Activated T-cell treated with anti-CD3 and anti-CD28 coated beads, Interleukin-2, amount 50 U/mL, for 48 hours (primary cell): ENCODE measurements at places on chromosomes 2 and 18.
A peak's percentile ranks its signal among the peaks of the same experiment; 100 is the strongest.

- no peak for DNase-seq
Observed at GRCh38 chr2:106189325-106189724, 4.8 kb downstream of the UXS1 start.

DNA sequence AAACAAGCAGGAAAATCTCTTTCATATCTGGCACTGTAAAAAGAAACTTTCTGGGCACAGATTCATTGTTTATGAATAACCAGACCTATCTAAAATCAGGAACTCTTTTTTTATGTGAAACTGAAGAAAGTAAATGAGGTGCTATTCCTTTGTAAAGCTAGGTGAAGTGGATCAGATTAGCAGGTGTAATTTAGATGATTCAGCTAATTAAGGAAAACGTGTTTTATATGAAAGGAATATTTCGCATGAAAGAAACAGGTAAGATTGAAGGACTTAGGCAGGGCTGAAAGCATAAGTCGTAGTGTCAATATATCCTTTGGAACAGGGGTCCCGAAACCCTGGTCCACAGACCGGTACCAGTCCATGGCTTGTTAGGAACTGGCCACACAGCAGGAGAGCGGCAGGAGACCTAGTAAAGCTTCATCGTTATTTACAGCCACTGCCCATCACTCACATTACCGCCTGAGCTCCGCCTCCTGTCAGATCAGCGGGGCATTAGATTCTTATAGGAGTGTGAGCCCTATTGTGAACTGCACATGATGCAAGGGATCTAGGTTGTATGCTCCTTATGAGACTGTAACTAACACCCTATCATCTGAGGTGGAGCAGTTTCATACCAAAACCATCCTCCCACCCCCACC, 20.3 kb upstream of the XIRP2 start:
- DNase-seq: no peak

DNA sequence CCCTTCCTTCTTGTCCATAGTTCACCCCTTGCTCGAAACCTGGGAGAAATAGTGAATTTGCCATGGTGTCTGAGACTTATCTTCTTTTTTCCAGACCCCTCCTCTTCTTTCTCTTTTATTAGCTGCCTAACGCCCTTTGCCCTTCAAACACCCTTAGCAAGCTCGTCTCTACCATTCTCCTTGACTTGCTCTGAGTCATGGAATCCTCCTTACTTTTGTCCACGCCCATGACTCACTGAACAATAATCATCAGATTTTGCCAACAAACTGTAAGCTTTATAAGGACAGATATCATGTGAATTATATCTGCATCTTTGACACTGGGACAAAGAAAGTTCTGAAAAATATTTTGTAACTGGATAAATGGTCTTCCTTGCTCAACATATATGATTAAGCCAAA, 67.1 kb upstream of the CNTNAP5 start:
- DNase-seq: no peak

- DNase-seq: peak; percentile 47
Observed at GRCh38 chr18:49227441-49228165, 232.8 kb downstream of the DYM start.

- DNase-seq: no peak
Observed at GRCh38 chr2:180787330-180787729, 193.1 kb upstream of the UBE2E3 start.

GRCh38 chr2:83155826-83156225, 1303.3 kb downstream of the SUCLG1 start:
- no peak for DNase-seq

DNA sequence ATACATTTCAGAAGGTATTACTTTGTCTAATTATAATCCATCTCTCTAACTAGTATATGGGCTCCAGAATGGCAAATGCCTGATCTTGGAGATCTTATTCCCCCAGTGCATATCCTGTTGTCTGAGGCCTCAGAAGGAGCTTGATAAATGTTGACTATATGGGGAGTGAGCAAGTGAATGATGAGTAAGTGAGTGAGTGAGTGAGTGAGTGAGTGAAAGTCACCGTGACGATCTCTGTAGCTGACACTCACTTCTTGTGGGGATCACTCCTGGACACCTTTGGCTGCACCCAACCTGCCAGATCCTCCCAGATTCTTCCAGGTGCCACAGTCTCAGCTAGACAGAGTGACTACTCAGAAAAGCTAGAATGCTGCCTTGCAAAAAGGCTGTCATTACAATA, 2.8 kb downstream of the XDH start:
- DNase-seq: no peak

DNA sequence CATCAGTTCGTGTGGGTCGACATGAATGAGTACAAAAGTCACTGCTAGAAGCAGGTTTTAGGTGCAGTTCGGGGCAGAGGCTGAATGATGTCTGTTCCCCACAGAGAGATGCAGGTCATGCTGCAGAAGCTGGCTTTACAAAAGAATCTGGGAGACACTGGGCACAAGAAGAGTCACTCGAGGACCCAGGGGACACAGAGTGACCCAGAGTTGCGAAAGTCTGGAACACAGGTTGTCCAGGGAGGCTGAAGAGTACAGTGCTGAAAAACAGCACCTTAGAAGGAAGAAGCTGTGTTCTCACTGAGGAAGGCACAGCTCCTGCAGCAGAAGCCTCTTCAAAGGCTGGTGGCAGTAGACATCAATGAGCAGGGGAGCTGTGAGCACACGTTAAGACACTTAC, 14.8 kb downstream of the CACNB4 start:
- DNase-seq: no peak

DNA sequence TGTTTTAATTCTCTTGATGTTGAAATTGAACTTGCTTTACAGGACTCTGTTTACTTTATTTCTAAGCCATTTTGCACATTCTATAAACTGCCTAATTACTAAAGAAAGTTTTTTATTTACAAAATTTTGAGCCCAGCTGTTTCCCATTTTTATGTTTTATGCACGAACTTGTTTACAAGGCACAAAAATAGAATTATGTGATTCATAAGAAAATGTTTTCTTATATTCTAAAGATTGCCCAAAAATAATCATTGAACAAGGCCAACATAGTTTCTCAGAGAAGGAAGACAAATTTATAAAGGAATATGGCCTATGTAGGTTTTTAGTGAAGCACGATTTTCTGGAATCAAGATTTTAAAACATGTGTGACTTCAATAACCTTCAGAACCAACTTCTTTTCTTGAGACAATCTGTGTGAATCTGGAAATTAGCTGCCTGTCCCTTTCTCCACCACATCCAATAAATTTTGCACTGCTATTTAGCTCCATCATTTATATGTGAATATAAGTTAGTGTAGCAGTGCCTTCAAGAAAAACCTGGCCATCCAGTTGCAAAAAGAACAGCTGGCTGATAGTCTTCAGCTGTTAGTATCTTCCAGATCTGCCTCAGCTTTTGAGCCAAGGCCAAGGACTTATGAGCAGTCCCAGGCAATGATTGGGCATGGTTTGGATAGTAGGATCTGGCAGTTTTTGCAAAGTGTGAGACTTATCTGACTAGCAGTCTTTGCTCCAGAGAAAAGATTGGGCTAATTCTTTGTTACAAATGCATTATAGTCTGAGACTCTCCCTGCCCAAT, 253.2 kb upstream of the COL3A1 start:
- no peak for DNase-seq

DNA sequence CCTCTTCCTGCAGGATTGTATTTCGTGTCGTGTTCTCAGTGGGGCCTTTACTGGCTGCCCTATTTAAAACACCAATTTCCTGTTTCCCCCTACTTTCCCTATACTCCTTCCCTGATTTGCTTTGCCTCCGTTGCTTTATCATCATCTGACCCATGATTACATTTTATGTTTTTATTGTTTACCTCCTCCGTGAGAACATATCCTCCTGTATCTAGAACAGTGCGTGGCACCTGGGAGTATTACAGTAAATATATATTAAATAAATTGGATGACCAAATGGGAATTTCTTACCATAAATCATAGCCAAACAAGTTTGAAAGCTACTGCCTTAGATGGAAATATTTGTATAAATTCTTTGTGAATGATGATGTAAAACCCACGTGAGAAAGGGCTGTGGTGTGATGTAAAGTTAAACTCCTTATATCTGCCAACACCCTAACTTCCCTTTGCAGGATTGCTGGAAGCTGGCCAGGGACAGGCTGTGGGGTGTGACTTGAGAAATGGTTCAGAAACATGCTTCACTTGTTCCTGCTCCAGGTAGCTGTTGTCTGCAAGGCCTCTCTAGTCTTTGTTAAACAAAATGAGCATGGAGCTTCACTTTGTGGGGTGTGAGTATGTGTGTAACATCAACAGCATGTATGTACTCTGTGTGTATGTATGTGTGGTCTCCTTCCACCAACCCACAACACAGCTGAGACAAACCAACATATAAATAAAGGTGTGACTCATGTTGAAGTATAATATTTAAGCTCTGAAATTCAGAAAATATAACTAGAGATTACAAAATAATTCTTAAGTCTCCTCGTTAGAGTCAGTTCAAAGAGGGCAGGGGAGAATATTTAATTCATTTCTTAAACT, 40.3 kb downstream of the LHCGR start:
- DNase-seq: no peak

DNA sequence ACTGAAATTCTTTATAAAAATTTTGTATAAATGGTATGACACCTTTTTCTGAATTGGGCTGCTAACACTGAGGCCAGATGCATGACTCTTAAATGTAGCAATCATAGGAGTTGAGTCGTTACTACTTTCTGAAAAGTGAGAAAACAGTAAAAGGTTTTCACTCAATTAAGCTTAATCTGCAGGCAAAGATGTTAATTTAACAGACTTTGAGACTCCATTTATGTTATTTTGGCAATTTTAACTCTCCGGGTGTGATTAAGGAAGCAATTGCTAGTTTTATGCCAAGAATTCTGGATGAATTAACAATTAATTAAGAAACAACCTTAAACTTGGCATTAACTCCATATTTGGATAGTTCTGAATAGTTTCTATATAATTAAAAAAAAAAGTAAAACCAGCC, 104.3 kb downstream of the AGPS start:
- no peak for DNase-seq

- DNase-seq: no peak
Observed at GRCh38 chr2:25270061-25270460, 71.7 kb downstream of the DNMT3A start.

GRCh38 chr2:99748344-99748743, 258.5 kb upstream of the REV1 start:
- DNase-seq: no peak

- no peak for DNase-seq
Observed at GRCh38 chr2:225400060-225400511, 576 bp downstream of the NYAP2 start.

- DNase-seq: no peak
Observed at GRCh38 chr2:74824679-74825078, 9.2 kb upstream of the HK2 start.

GRCh38 chr18:47331641-47332040, 80.2 kb upstream of the SKOR2 start:
- DNase-seq: no peak

DNA sequence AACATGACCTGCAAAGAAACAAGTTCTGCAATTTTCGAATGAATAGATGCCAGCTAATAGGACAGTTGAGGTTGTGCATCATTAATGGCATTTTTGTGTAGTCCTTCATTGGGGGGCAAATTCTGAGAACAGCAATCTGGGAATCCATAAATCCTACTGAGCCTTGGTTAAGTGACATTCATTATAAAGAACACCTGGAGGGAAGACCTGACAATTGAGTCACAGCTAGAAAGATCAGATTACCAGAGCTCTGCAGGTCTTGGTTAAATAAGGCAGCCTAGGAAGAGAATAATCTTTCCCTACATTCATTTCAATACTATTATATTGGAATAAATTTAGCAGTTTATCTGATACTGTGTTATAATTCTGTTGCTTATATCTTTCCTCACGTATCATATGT, 14.3 kb downstream of the KCNH7 start:
- DNase-seq: no peak

DNA sequence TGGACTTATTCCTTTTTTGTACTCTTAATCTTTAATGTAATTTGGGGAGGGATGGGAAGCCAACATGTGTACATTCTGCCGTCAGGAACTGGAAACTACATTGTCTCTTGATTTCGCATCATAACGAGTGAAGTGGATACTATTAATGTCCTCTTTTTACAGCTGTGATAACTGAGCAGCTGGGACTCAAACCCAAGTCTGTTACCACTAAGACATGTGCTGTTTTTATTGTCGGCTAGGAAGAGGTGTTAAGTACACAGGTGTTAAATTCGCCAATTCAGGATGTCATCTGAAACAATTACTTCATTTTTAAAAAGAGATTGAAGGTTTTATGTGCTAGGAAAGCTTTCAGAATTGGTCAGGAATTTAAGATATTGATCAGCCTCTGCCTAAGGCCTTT, 6.9 kb downstream of the GMCL1 start:
- no peak for DNase-seq

GRCh38 chr2:118085173-118086023, 2.9 kb upstream of the INSIG2 start:
- DNase-seq: no peak

DNA sequence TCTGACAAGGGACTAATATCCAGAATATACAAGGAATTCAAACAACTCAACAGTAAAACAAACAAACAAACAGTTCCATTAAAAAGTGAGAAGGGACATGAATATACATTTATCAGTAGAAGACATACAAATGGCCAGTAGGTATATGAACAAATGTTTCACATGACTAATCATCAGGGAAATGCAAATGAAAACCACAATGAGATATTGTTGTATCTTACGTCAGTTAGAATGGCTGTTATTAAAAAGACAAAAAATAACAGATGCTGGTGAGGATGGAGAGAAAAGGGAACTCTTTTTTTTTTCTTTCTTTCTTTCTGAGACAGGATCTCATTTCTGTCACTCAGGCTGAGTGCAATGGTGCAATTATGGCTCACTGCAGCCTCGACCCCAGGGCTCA, 175.5 kb downstream of the CAMKMT start:
- DNase-seq: no peak

DNA sequence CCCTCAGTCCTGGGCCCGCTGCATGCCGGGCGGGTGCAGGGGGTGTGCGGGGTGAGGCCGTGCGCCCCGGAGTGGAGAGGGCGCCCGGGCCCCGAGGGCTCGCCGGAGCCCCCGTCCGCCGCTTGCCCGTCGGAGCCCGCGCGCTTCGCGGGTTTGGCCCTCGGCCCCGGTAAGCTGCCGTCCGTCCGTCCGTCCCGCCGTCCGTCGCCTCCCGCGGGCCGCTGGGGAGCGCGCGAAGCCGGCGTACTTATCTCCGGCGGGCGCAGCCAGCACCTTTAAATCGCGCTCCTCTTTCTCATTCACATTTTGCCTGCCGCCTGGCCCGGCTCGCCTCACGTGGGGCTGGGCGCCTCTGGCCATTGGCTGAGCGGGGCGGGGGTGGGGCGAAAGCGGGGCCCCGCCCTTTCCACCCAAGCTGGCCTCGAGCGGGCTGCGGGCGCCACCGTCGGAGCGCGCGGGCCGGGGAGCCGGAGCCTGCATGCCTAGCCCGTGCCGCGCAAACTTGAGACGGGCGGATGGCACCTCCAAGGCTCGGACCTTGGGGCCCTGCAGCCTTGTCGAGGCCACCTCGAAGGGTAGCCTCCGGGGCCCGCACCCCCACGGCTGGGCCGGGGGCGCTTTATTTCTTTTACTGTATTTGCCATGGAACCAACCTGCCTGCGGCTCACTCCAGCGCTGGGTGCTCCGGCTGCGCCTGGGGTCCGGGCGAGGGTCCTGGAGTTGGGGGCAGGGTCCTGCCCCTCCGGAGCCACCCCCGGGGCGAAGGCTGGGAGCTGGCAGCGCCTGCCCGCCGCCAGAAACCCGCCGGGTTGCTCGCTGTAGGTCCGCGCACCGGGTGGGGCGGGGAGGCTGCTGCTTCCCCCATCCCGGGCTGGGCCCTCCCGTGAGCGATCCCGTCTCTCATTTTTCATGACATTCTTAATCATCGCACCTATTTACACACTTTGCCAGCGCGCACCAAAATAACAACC, at the start of gene GBX2:
TSS of gene GBX2 (minus strand) at position 277 of the 971 bp plus-strand sequence. CDS start 415 bp downstream, outside the sequence.
- peak; percentile 45 for DNase-seq
